ENCODE measurements at places on chromosomes 3 and 15.

GRCh38 chr3:103167850-103168249 lies 733.0 kb downstream of the ZPLD1 start:
- DNase-seq: no peak

DNA sequence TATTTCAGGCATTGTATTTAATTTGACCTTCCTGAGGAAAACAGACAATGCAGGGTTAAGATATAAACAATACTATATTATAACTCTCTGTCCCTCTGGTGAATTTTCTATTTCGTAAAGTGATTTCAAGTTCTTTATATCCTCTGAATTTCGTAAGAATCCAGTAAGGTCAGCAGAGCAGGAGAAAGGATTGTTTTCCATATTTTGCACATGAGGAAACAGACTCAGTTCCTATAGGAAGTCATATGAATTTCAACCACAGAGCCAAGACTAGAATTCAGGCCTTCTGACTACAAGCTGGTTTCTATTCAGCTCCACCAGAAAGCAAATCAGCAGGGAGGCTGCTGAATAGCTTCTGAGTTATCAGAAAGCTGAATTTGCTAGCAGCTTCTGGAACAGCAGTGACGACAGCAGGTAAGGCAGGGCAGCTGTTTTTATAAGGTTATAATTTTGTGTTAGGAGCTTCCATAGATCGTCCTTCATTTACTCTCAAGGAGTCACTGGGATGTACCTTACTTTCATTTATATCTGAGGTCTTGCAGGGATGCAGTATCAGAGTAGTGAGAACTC lies 11.1 kb upstream of the PLAAT1 start:
- no peak for DNase-seq

DNA sequence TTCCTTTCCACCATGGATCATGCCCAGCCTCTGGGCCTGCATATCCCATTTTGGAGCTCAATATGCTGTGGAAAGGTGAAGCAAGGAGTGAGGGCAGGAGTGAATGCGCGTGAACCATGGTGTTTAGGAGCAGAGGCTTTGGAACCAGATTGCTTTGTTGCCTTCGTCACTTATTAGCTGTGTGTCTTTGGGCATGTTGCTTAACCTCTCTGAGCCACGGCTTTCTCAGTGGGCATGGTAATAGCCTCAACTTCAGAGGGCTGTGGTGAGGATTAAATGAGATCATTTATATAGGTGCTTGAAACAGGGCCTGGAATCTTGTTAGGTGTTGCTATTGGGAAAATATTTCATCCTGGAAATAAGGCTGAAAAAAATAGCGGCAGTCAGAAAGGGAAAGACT lies 129.7 kb downstream of the WNT7A start:
- no peak for DNase-seq

DNA sequence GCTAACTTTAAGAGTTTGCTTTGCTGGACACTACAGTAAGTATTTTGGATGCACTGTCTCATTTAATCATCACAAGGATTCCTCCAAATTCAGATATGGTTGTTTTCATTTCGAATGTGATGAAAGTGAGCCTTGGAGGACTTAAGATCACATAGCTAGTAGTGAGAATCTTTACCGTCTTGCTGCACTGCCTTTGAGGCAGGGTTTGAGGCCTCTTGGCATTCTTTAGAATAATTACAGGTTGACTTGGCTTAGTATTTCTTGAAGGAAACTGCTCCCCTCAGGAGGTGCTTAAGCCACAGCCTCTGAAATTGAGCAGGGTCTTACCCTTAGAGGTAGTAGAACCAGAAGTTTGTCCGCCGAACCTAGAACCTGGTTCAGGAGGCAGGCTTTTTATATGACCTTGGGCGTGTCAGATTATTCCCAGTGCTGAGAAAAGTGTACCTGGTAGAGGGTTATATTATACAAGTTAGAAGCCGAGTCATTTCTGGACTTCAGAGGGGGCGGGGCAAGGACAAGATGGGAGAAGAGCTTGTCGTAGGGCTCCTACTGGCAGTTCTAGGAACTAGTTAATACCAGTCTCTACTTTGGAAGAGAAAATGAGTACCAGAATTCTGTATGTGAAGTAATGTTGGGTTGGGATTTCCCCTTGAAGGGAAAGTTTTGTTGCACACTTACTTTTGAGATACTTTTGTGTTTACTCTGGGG lies 1.1 kb downstream of the TFG start:
- peak; percentile 69 for DNase-seq

DNA sequence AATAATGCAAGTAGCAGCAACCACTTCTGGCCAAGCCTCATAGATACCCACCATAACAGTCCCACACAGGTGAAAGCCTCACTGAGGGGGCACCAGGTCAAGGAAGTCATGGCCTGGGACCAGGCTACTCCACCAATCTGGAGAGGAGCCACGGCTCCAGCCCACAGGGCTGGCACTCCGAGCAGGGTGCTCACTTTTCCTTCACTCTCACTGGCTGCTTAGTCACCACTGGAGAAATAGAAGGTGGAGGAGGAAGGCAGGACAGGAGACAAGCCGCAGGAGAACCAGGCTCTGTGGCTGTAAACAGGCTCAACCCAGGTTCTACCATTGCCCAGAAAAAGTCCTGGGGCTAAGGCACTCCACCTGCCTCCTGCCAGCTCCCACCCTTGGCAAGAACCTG lies 1.2 kb downstream of the USP19 start:
- no peak for DNase-seq

DNA sequence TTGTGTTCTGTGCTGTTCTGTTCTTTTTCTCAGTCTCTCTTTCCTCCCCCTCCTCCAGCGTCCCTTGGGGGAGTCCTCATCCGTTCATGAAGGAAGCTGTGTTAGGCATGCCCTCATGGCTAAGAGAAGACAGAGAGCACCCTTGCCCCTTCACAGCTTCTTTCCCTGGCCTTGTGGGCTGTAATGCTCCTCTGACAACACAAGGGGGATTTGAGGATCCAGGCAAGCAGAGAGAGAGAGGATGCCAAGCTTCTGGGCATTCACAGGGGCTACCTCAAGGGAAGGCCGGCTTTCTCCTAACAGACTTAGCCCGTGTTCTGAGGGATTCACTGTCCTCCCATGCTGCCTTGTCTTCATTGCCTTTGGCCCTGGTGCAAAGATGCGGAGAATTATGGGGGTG lies 389.5 kb downstream of the LRTM1 start:
- no peak for DNase-seq

DNA sequence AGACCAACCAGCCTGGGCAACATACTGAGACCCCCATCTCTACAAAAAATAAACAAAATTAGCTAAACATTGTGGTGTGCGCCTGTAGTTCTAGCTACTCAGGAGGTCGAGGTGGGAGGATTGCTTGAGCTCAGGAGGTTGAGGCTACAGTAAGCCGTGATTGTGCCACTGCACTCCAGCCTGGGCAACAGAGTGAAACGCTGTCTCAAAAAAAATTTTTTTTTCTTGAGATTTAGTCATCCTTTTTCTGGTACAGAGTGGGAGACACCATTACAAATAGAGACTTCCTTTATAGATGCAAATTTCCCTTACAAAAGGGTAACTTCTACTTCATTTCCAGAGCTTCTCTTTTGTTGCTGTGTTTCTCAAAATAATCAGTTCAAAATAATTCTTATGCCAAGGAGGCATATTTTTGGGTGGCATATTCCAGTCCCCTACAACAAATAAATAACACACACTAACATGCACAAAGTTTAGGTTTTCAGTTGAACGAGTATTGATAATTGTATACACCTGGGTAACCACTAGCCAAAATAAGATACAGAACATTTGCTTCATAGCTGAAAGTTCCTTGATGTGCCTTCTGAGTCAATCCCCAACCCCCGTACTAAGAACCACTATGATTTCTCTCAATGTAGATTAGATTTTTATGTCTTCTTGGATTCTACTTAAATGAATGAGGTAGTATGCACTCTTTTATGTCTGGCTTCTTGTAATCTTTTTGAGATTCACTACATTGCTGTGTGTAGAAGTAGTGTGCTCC lies 248.9 kb upstream of the PROK2 start:
- DNase-seq: no peak

DNA sequence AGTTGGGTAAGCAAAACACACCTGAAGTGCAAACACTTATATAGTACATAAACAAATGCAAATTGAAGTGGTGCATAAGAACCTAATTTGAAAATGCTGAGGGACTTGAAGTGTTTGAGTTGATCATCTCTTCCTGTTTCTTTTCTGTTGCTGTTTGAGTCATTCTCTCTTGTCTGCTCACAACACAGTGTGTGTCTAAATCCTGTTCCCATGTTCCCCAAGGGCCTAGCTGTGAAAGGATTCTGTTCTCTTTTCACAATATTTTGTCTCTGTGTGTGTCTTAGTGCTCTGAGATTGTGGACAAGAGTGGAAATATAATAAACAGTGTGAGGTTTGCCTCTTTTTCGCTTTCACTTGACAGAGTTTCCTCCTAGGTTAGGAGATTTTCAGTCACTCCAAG lies 6.1 kb downstream of the CD96 start:
- no peak for DNase-seq

GRCh38 chr15:78033864-78034263 lies 43.6 kb downstream of the TBC1D2B start:
- DNase-seq: no peak

DNA sequence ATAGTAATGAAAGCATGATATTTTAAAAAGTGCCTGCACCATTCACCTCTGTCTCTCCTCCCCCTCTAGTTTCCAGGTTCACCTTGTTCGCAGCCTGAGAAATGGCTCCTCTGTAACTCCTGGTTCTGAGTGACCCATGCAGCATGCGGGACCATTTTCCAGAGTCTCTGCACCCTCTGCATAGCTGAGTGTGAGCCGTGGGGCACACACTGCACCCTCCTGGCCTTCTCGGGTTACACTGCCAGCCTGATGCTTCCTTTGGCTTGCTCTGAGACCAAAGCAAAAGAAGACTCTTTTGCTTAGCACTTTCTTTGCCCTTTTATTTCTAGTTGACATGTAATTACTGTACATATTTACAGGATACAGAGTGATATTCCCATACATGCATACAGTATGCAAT lies 287.3 kb downstream of the GABRG3 start:
- DNase-seq: no peak

DNA sequence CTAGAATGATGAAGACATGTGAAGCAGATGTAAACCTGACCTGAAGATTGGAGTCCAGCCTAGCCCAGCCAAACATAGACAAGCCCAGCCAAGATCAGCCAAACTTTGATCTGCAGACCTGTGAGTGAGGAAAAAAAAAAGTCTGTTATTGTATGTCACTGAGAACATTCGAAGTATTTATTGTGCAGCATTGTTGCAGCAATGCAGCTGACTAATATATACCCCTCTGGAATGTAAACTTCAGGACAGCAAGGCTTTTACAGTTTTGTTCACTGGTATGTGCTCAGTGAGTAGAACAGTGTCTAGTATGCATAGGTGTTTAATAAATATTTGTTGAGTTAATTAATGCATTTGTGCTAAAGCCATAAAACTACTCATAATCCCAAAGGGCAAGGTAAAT lies 23.4 kb downstream of the TMEM202 start:
- DNase-seq: no peak

GRCh38 chr3:48661501-48662144 lies 1.1 kb downstream of the CELSR3 start:
- peak; percentile 89 for DNase-seq

DNA sequence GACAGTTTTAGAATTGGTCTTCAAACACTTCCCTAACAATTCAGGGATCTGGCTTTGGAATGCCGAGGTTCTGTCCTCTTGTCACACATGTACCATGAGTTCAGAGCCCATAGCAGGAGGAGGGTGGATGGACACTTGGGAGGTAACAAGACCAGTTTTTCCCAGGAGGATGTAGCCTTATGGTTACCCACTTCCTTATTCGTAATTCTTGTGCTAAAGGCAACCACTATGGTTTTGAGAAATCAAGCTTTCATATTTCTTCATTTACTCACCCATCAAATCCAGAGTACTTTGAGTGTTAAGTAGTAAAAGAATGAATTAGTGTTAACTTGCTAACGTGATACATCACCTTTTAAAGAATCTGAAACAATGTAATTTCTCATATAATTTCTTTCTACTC lies 479.6 kb upstream of the ALCAM start:
- DNase-seq: no peak

DNA sequence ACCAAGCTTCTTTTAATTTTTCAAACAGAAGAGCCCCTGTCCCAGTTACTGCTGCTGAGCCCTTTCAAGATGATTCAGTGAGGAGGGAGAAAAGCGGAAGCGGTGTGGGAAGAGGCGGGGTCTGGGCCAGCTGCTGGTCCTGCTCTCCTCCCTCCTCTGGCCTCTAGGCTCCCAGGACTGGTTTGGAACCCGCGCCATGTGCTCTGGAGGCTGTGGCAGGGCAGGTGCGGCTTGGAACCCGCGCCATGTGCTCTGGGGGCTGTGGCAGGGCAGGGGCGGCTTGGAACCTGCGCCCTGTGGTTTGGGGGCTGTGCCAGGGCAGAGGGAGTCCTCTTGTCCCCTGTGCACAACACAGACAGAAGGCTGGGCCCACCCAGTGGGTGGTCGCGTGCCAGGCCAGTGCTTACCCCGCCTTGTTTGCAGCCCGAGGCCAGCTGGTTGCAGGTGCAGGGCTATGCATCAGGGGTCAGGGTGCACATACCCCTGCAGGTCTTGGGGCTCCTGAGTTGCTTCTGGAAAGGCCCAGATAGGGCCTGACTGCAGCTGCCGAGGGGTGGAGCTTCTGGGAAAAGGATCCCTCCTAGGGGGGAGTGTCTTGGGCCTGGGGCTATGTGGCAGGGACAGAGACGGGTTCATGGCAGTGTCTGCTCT lies 12.2 kb downstream of the ALG1L2 start:
- DNase-seq: peak; percentile 64

DNA sequence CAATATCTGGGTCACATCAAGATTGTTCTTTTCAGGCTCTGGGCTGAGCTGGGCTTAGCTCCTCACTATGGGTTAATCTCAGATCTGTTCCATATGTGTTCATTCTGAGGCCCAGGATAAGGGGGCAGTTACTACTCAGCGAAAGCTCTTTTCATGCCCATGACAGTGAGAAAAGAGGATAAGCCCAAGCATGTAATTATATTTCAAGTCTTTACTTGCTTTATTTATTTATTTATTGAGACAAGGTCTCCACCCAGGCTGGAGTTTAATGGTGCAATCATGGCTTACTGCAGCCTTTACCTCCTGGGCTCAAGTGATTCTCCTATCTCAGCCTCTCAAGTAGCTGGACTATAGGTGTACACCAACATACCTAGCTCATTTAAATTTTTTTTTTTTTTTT lies 44.7 kb upstream of the SELENOK start:
- DNase-seq: no peak

GRCh38 chr3:135226057-135226456 lies 431.0 kb downstream of the EPHB1 start:
- no peak for DNase-seq
